Fibroblast of lung (primary cell): ENCODE measurements at places on chromosomes 2 and 18. TPM values are rescaled to one million over a fixed set of nuclear protein-coding genes. Genes with fewer than 3 reads are reported as not detected.

DNA sequence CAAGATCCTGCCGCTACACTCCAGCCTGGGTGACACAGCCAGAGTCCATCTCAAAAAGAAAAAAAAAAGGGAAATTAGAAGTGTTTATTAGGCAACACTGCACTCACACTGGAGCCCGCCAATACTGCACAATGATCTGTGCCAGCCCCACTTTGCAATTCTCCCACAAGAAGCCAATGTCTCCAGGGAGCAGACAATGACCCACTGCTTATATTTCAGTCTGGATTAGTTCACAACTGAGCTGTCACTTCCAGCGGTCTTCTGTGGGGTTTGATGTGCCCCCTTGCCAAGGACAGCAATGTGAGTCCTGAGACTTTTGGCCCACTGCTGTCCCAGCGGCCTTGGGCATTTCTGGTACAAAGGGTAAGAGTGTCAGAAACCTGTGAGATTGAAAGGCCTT lies 85.6 kb upstream of the PPM1B start:
- no peak overlapping the region for H3K4me3 ChIP-seq
- no peaks in the 10 kb centered on the region for H3K4me1 ChIP-seq
- DNase-seq: no peak
- H3K36me3 ChIP-seq: no peaks in the 10 kb centered on the region
- H3K27ac ChIP-seq: no peak overlapping the region
- H3K27me3 ChIP-seq: no peaks in the 10 kb centered on the region

- peaks cover 30% of the 10 kb centered on the region for H3K27me3 ChIP-seq
- H3K4me1 ChIP-seq: no peaks in the 10 kb centered on the region
- no peak overlapping the region for H3K4me3 ChIP-seq
- DNase-seq: no peak
Measured at GRCh38 chr2:101988541-101988940, 3.2 kb upstream of the IL1R2 start.

- DNase-seq: no peak
- no peaks in the 10 kb centered on the region for H3K27me3 ChIP-seq
- H3K27ac ChIP-seq: no peak overlapping the region
- no peak overlapping the region for H3K4me3 ChIP-seq
- H3K4me1 ChIP-seq: no peaks in the 10 kb centered on the region
- H3K36me3 ChIP-seq: no peaks in the 10 kb centered on the region
Measured at GRCh38 chr2:160828076-160828475, 332.2 kb upstream of the TANK start.

IL1B gene
- total RNA-seq: 0.26 TPM in 1 of 2 replicates, not detected in the other
